ENCODE measurements at places on chromosomes 4 and X.

GRCh38 chrX:40470830-40471429 lies 109.8 kb upstream of the ATP6AP2 start:
- DNase-seq, result no peak

DNA sequence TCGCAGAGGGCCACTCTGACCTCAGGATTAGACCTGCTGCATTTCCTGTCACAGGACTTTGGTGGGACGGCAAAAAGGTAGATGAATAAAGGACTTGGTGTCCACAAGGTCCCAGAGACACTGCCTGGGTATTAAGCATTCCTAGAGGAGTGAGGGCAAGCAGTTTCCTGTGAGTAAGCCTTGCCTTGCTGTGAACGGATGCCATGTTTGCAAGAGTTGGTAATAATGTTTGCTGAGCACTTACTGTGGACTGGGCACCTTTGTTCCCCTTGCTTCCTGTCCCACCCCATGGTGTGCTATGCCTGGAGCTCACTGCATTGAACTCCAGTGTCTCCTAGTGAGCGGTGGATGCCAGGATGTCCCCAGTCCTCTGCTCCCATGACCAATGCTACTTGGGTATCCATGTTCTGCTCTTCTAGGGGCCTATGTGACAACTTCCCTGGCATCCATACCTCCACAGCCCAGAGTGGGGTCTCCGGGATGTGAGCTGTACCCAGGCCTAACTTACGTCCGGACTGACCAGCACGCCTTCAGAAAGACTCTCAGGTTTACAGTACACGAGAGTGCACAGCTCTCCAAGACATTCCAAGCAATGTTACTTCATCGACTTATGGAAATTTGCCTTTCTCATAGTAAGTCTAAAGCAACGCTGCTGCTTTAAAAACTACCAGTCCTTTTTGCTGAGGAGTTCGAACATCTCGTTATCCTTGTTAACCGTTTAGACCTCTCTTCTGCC lies 95.5 kb upstream of the MSX1 start:
- no peak for DNase-seq

DNA sequence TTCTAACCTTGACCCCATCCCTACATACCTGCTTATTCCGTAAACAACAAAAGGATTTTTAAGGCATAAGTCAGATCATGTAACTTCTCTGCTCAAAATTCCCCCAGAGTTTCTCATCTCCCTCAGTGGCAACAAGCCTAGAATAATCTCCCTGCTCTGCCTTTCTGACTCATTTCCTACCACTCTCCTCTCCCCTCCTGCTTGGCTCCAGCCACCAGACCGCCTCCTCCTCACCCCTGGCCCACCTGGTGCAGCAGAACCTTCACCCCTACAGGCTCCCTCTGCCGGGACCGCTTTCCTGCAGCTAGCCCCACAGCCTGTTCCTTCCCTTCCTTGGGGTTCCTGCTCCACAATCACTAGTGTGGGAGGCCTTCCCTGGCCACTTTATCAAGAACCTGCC lies 32.1 kb downstream of the TSPAN5 start:
- no peak for DNase-seq

DNA sequence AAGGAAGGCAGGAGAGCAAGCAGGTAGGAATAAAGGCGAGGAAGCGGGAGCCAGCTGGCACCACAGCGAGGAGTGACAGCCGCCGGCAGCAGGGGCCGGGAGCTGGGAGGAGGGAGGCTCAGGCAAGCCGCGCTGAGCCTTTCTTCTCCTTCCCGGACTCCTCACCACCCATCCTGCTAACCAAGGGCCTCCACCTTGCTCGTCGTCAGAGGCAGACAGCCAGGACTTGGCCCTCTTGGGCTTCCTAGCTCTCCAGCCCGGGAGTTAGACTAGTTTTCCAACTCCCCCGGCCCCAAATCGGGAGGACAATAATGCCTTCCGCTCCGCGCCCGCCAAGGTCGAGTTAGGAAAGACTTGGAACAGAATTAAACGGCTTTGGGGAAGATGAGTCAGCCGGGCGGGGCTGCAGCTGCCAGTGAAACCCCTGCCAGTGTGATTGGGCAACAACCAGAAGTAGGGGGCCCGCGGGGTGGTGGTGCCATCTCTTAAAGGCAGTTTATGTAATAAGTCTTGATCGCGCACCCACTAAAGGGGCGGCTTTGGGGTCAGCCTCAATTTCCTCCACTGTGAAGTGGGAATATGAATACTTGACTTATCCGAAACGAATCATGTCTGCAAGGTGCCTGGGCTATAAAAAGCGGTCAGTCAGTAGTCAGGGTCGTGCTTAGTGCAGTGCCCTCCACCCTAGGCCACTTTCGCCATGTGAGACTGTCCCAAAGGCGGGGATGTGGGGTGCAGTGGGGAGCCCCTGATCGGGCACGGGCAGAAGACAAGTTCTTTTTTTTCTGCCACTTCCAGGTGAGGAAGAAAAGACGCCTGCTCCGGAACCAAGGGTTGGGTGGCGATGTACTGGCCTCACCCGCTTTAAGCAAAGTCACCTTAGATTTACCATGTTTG lies 6.7 kb upstream of the HSD17B10 start:
- peak; percentile 26 for DNase-seq

GRCh38 chrX:14274691-14275090 lies 245.0 kb upstream of the GEMIN8 start:
- no peak for DNase-seq

GRCh38 chr4:157225096-157225495 lies 4.6 kb downstream of the GRIA2 start:
- DNase-seq, result no peak

DNA sequence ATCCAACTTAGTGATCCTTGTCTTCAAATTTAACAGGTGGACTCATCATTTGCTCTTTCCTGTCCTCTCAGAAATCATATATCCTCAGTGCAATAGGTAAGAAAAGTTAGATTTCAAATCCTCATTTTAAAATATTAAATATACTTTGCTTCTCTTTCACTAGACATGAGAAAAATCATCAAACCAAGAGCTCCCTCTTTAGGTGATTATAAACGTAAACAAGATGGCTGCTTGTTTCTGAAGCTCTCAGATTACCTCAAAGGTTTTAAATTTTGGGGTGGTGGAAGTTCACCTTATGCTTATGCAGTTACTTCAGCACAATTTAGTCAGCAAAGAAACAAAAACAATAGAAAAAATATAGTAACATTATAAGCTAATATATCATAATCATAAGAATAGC lies 27.3 kb downstream of the CSN3 start:
- DNase-seq, result no peak

- DNase-seq, result no peak
Observed at GRCh38 chr4:141810038-141810711, 173.8 kb downstream of the IL15 start.
